ENCODE measurements at places on chromosomes 12 and 14.

- DNase-seq, result no peak
These were observed 10.0 kb upstream of the CDC42BPB start for GRCh38 chr14:103067231-103067954.

DNA sequence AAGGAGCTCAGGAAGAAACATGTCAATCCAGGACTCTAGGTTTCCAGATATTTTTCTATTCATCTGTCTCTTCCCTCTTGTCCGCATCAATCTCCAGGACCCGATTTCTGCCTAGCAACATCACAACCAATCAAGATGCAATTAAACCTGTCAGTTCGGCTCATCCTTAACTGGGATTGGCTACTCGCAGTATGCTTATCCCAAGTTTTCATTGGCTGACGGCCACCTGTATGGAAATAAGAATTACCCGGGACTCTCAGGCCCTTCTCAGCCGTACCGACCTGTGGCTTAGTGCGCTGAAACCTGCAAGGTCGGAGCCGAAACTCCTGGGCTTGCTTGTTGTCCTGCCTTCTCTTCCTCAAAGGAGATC is 20.4 kb upstream of the ATP5MC2 start:
- DNase-seq, result peak; percentile 80

- DNase-seq, result no peak
These were observed 14.2 kb downstream of the DLK1 start for GRCh38 chr14:100740929-100741328.

- no peak for DNase-seq
These were observed 43.4 kb downstream of the SLC6A12 start for GRCh38 chr12:170371-171225.

DNA sequence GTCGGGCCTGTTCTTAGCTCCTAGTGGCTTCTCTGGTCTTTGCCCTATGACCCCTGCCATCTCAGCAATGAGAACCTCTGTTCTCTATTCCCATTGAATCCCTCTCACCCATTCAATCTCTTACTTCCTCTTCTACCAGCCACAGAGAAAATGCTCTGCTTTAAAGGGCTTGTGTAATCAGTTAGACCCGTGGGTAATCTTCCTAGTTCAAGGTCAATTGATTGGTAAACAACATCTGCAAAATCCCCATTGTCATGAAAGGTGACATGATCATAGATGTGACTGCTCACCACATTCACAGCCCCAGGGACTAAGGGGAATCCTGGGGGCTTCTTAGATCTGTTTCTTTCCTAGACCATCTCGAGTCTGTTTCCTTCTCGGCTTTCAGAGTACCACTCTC is 7.2 kb upstream of the CCDC197 start:
- DNase-seq, result no peak

GRCh38 chr12:52801773-52802172 is 5.9 kb upstream of the KRT3 start:
- no peak for DNase-seq

- DNase-seq, result no peak
These were observed 18.0 kb upstream of the ERBB3 start for GRCh38 chr12:56061982-56062381.

DNA sequence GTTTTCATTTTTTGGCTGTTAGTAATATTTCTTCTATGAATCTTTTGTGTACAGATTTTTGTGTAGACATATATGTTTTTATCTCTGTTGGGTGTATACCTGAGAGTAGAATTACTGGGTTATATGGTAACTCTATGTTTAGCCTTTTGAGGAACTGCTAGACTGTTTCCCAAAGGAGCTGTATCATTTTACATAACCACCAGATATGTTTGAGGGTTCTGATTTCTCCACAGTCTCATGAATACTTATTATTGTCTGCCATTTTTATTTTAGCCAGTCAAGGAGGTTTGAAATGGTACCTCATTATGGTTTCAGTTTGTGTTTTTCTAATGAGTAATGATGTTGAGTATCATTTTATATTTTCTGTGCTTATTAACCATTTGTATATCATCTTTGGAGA is 1.9 kb downstream of the PCNX4 start:
- no peak for DNase-seq

DNA sequence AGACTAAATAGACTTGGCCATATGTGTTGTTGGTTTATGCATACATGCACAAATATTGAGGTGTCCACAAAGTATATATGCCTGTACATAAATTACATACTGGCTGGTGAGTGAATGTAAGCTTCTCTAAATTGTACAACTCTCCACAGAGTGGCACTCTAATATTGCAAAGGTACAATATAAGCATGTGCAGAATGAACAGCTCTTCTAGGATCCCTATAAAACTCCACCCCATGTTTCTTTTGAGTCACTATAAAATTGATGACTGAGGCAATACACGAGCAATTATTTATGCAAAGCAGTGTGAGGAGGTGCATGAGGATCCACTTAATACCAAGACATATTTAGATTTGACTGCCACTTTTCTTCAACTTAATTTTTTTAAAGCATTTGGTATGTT is 172.2 kb downstream of the NAV3 start:
- DNase-seq, result no peak

- no peak for DNase-seq
These were observed 20.8 kb upstream of the NXPH4 start for GRCh38 chr12:57195611-57196371.

- DNase-seq, result no peak
These were observed 11.5 kb downstream of the GTF2A1 start for GRCh38 chr14:81209167-81209836.

GRCh38 chr14:69315301-69315700 is 55.3 kb downstream of the GALNT16 start:
- DNase-seq, result no peak

- DNase-seq, result no peak
These were observed 14.4 kb upstream of the RPLP0 start for GRCh38 chr12:120215357-120215735.

DNA sequence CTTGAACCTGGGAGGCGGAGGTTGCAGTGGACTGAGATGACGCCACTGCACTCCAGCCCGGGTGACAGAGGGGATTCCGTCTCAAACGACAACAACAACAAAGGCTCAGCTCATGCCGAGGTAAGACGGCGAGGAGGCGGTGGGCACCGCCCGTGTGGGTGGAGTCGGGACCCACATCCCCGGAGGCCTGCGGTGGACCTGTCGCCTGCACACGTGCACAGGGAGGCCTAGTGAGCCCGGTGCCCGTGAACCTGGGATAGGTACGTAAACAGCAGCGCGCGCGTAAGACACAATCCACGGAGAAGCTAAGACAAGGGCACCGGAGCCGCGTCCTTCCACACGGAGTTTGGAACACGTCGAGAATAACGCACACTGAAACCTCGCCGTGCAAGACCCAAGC is 78.7 kb downstream of the GALNT9 start:
- no peak for DNase-seq

DNA sequence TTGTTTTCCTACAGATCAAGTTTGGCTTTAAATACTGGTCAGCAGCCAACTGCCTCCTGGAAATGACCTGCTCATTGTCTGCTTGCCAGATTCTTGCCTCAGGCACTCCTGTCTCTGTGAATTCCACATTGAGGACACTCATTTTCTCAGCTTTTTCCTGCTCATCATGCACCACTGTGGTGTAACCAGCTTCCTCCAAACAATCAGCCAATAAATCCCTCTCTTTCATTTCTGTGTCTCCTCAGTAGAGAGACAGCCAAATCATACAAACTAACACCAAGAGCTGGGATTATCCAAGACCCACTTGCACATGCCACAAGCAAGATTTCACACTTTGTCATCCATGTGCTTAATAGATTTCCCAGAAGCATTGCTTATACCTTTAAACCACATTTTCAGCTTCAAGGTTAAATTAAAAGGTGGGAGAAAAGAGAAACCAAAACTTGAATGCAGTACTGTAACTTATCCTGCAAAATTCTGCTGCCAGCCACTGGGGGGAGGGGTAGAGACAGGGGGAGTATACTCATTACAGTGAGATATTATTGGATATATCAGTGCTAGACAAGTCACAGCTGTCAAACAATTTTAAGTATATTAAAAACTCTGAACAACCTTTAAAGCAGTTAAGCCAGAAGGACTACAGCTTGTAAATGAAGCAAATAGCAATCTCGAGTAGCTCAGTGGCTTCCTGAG is 105.0 kb downstream of the PPP2R5E start:
- DNase-seq, result peak; percentile 82

- no peak for DNase-seq
These were observed 597 bp upstream of the DYNC1H1 start for GRCh38 chr14:101963656-101964296.

DNA sequence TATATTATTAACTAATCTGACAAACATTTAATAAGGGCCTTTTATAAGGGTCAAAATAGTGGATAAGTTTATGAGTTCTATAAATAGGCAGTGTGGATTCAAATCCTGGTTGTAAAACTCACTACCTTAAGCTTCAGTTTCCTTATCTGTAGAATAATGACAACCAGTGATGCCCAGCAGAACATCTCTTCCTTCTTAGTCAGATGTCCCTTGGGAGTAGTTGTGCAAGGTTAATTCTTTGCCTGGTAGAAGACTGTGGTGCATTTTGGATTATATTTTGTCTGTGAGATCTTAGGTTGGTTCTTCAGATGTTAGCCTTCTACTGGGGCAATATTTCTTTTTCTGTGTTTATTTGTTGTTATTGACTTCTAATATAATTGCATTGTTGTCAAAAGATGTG is 59.5 kb downstream of the ARID2 start:
- DNase-seq, result peak; percentile 52

DNA sequence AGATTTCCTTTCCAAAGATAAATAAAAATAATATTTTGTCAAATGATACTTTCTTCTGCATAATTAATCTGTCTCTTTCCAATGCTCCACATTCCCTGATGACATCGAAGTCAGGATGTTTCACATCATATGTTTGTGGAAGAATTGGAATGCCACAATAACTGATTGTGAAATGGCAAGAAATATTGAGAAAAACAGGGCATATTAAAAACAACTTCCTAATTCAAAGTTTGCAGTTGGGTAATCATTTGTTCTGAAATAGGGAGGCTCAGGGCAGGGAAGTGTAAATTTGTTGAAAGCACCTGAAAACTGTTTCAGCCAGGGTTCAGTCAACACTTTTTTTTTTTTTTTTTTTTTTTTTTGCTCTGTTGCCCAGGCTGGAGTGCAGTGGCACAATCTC is 50.7 kb downstream of the BCAT1 start:
- DNase-seq, result no peak

DNA sequence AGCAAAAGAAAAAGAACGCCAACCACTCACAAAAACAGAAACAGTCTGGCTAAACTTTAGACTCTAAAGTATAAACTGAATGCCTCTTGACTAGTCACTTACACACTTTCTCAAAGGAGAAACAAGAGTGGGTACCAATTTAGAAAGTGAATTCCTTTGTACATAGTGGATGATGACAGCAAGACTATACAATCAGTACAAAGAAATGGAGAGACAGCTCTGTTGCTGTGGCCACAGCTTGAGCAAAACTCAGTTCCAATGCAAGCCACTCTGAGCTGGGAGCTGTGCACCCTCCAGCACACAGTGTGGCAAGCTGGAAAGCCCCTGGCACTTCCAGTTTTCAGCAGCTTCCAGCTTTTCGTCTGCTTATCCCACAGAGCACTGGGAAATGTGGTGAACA is 21.7 kb downstream of the NT5DC3 start:
- DNase-seq, result no peak

GRCh38 chr14:48005986-48006385 is 330.6 kb upstream of the MDGA2 start:
- DNase-seq, result no peak

- DNase-seq, result peak; percentile 74
These were observed at the start of gene PRICKLE1 for GRCh38 chr12:42589465-42590329. TSS of gene PRICKLE1 (minus strand) at chr12:42589746. CDS start at chr12:42472516, 117,230 bp downstream.

DNA sequence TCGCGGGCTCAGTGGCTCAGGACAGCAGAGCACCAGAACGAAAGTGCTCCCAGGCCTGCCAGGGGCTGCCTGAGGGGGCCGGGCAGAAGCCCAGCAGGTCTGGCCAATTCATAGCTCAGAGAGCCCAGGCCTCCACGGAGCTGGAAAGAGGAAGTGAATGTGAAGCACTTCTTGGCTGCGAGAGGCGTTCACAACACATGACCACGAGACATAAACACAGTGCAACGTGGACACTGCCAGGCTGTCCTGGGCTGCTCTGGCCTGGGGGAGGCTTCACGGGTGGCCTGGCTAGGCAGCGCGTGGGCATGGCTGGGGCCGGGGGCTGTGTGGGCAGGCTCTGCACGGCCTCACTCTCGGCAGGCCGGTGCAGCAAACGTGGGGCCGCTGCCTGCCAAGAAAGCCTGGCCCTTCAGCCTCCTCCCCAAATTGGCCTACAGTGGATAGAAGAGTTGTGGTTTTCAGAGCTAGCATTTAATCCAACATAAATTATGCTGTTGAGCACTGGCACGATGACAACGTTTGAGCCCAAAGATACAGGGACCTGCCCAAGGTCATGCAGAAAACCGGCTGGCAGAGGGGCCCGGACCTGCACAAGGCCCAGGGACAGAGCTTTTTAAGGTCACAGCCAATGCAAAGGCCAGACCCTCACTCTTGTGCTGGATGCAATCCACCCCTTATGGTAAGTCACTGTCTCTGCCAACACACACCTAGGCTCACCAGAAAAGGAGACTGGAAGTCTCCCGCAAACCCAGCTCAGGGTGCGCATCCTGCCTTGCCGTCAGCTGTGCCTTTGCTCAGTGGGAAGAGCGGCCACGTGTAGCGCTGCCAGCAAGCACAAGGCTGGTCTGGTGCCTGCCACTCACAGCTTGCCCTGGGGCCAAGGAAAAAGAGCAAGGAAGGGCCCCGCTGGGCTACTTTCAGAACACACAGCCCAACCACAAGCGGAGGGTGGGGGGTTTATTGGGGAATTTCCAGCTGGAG is 8.6 kb downstream of the SLC25A29 start:
- no peak for DNase-seq

DNA sequence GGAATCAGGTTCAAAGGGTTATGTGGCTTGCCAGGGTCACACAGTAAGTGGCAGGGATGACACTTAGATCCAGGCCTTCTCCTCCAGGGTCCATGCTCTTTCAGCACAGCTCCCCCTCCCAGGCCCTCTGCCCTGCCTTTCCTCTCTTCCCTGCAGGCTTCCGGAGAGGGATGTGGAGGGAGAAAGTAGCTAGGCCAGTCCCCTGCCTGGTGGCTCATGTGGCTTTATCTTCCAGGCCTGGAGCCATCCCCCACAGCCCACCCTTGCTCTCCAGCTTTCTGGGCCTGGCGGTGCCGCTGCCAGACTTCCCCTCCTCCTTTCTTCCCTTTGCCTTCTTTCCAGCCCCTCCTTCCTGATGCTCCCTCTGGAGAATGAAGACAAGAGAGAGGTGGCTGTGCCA is 1.7 kb downstream of the PSMB11 start:
- DNase-seq, result peak; percentile 57

DNA sequence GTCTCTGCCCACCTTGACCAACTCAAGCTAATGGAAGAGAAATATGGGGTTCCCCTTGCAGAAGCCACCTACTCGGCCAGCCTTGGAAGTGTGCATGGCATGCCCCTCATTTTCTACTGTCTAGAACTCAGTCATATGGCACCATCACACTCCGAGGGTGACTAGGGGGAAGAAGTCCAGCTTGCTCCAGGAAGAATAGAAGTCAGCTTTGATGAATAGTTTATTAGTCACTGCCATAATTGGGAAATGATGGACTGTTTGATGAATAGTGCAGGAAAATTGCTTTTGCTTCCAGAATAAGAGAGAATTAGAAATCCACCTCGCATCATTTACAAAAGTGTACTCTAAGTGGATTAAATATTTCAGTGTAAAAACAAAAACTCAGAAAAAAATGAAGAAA is 1030.6 kb downstream of the VRK1 start:
- no peak for DNase-seq
